Osteoblast (primary cell): ENCODE measurements at places on chromosomes 7 and 10. TPM values are rescaled to one million over a fixed set of nuclear protein-coding genes. Genes with fewer than 3 reads are reported as not detected.

C10orf105 gene
- total RNA-seq, result under 0.01 TPM in 1 of 2 replicates, not detected in the other

SPDYE2B gene
- total RNA-seq, result not detected in 2 replicates

OLAH gene
- total RNA-seq, result not detected in 2 replicates

CDK1 gene
- total RNA-seq, result 5.8 and 6.5 TPM in 2 replicates

TMEM196 gene
- total RNA-seq, result not detected in 2 replicates

DNA sequence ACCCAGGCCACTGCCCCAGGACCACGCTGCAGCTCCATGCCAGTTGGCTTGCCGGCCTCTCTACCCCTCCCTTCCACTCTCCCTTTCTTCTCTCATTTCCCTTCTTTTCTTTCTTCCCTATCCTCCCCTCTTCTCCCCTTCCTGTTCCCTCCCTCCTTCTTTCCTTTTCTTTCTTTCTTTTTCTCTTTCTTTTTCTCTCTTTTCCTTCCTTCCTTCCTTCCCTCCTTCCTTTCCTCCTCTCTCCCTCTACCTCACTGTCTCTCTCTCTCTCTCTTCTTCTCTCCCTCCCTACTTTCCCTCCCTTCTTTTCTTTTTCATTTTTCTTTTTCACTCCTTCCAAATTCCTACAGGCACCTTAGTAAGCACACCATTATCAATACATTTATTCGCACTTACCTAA lies 30.3 kb upstream of the R3HCC1L start:
- no peak for DNase-seq

SEMA3C gene
- 388 and 421 TPM in 2 replicates for total RNA-seq

DNA sequence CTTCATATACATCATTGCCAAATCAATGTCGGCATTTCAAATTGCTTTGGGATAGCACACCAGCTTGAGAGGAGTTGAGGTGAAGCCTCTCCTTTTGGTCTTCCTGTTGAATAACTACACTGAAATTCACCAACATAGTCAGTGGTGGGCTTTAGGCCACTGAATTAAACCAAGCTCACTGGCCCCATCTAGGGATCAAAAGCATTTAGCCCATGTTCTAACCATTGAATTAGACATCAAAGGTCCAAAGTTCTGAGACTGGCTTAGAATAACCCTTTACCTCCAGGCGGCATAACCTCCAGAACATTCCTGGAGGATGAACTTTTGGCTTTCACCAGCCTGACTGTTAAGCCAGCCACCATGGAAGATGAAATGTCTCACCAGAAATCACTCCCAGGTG lies 54.6 kb downstream of the BPGM start:
- peak; percentile 83 for DNase-seq

ITPRID1 gene
- total RNA-seq, result not detected in 2 replicates

OPN4 gene
- total RNA-seq, result not detected in 2 replicates

- no peak for DNase-seq
Measured at GRCh38 chr7:115085421-115085820, 163.5 kb downstream of the MDFIC start.

- DNase-seq, result no peak
Measured at GRCh38 chr7:1919539-1920265, 249.6 kb downstream of the ELFN1 start.

GRCh38 chr7:42552227-42552626 lies 315.2 kb upstream of the GLI3 start:
- no peak for DNase-seq

GRCh38 chr7:40747856-40748255 lies 613.1 kb downstream of the SUGCT start:
- no peak for DNase-seq

CYP3A7 gene
- not detected in 2 replicates for total RNA-seq

GRCh38 chr7:30470771-30471170 lies 7.8 kb downstream of the NOD1 start:
- no peak for DNase-seq

LMTK2 gene
- 11.5 and 14.1 TPM in 2 replicates for total RNA-seq
